ENCODE measurements at places on chromosomes 16 and 17.
A peak's percentile ranks its signal among the peaks of the same experiment; 100 is the strongest.

DNA sequence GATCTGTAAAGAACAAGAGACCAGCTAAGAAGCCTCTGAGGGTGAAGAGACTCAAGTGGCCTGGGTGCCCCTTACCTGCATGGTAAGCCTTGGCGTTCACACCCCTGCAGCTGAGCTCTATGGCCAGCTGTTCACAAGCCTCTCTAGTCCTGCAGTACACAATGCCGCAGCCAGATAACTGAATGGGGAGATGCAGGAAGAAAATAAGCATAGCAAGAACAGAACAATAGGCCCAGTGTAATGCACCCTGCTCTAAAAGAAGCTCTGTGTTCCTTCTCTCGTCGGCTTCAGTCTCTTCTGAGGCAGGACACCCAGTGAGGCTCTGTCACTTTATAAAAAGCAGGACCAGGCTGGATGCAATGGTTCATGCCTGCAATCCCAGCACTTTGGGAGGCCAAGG, 5.4 kb downstream of the RECQL5 start:
- DNase-seq: no peak

DNA sequence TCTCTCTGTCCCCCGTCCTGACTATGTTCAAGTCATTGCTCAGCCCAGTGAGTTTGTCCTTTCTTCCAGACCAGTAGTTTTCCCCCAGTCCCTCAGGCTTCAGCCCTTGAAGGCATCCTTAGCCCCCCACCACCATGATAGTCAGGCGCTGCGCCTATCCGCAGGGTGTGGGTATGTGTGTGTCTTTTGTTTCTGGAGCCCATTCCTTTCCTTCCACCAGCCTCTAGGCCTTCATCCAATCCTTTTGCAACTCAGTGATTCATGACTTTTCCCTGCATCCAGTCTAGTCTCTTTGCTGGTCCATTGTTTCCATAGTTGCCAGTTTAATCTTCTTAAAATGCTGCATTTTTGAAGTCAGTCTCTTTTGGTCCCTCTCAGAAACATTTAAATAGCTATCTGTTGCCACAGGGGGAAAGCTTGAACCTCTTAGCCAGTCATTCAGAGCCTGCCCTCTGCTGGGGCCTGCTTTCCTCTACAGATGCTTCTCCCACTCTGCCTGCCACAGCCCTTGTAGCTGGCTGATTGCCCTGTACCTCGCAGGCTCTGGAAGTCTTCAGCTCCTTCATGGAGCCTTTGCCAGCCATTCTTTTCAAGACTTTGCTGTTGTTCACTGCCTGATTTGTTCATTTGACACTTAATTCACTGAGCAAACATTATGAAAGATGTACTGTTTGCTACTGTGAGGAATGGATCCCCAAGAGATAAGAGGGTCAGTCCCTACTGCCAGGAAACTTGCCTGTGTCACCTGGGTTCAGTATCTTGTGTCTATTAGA, 55.9 kb upstream of the ADCY7 start:
- peak; percentile 73 for DNase-seq

GRCh38 chr16:78458588-78458987, 359.1 kb downstream of the WWOX start:
- DNase-seq: no peak

- no peak for DNase-seq
Observed at GRCh38 chr17:82274134-82275020, 877 bp upstream of the CSNK1D start.

GRCh38 chr17:70446446-70446845, 277.1 kb downstream of the KCNJ2 start:
- DNase-seq: no peak
